Right renal pelvis (tissue), 4 donors: ENCODE measurements at places on chromosomes 7 and 10. TPM values are rescaled to one million over a fixed set of nuclear protein-coding genes. Genes with fewer than 3 reads are reported as not detected.

TMEM196 gene
- 0.03 TPM for polyA plus RNA-seq

SLC29A3 gene
- polyA plus RNA-seq, result 7.7 TPM

OSBPL3 gene
- 19.5 TPM for polyA plus RNA-seq

BHLHA15 gene
- polyA plus RNA-seq, result 0.44 TPM

OR6B1 gene
- not detected for polyA plus RNA-seq

GJD4 gene
- polyA plus RNA-seq, result not detected

WIPF3 gene
- polyA plus RNA-seq, result 5.3 TPM

CCDC146 gene
- polyA plus RNA-seq, result 16.7 TPM

ZNF503 gene
- polyA plus RNA-seq, result 70.5 TPM

ADAMTS14 gene
- 1.3 TPM for polyA plus RNA-seq

TMEM213 gene
- 46.3 TPM for polyA plus RNA-seq

GBX1 gene
- polyA plus RNA-seq, result 0.13 TPM

NANOS1 gene
- 3.8 TPM for polyA plus RNA-seq

LZTS2 gene
- 50.8 TPM for polyA plus RNA-seq

OR2A5 gene
- 0.07 TPM for polyA plus RNA-seq

GRCh38 chr10:84198206-84198915 is 4.0 kb downstream of the CDHR1 start:
- DNase-seq, result no peak

- DNase-seq, result no peak
These were observed 118.2 kb downstream of the CDK6 start for GRCh38 chr7:92717993-92718716.

DNA sequence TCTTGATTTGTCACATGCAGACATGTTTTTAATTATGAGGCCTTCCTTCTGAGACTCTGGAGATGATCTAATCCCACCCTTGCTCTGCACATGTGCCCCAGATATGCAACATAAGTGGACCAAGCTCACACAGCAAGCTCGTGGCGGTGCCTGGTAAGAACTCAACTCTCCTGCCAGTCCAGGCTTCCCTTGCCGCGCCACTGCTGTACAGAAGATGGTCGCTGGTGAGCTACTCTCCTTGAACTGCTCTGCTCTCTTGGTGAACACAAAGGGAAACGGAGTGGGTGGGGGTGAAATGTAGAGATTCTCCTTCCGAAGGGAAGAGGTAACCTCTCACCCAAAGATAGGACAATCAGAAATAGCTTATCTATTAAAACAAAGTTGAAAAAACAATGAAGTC is 25.7 kb downstream of the MYOF start:
- DNase-seq, result no peak

DNA sequence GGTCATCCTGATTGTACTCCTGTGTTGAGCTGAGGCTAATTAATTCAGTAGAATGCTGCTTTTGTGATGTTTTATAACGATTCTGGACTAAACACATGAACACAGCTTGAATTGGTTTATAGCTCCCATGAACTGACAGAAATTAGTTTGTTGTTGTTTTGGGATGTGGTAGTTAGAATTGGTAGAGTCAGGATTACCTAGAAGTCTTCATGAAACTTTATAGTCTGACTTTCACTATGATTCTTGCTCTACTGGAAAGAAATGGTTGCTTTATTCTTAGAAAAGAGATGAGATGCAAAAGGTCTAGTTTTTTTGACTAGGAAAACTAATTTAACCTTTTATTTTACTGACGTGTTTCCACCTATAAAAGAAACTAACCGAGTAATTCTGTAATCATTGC is 23.4 kb upstream of the TRUB1 start:
- DNase-seq, result no peak

DNA sequence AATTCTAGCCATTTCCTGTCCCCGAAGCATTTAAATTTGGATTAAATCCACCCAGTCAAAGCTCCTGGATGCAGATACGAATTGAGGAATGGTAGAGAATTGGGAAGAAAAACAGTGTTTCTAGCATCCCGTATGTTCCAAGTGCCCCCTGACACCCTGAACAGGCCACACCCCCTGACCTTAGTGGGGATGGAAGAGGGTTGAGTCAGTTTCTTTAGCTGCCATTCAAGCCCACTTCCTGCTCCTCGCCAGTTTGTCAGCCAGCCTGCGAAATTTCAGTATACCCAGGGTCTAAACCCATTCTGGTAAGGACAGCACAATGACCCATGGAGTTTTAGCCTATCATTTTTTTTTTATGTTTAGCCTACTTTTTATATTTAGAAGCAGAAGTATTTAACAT is 101.1 kb downstream of the PKD1L1 start:
- DNase-seq, result no peak

DNA sequence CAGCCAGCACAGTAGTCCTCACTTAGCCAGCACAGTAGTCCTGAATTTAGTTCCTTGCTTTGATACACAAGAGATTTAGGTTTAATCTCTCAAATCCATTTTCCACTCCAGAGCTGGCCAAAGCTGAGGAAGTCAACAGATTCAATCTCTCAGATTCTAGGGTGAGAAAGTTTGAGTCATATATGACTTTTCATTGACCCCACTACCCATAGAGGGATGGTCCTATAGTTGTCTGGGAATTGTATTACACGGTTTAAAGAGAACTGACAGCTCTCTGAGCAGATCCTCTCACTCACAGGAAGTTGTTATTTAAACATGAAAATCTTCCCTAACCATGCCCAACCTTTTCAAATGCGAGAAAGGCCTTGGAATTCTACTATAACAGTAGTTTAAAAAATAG is 641.8 kb upstream of the SEMA3D start:
- no peak for DNase-seq

DNA sequence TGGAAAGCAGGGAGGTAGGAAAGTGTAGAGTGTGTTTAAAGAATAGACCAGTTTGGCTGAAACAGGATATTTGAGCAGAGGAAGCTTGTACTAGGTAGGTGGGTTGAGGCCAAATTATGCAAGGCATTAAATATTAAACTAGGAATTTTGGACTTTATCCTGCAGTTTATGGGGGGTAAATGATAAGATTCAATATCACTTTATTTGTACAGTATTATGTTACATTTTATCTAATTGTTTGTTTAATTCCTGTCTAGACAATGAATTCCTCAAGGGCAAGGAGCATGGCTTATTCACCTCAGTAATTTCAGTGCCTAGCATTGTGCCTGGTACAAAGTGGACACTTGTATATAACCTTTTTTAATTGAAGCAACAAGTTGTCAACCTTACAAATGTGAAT is 125.9 kb downstream of the CFTR start:
- DNase-seq, result no peak

DNA sequence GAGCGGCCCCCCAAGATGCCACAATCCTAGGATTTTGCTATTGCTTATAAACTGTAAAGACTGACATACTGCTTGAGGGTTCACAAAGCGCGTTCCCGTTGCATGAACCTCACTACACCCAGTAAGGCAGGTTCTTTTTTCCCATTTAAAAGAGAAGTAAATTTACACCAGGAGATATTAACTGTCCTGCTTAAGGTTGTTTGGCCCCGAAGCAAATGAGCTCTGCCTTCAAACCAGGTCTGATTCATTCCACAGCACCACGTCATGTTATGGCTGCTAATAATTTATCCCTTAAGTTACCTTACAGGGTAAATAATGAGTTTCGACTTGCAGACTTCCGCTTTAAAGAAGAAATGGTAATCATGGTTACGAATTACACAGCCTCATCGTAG is 559 bp upstream of the FKBP14 start:
- DNase-seq, result no peak

- no peak for DNase-seq
These were observed 367.2 kb upstream of the ZNF32 start for GRCh38 chr10:44015702-44016500.

DNA sequence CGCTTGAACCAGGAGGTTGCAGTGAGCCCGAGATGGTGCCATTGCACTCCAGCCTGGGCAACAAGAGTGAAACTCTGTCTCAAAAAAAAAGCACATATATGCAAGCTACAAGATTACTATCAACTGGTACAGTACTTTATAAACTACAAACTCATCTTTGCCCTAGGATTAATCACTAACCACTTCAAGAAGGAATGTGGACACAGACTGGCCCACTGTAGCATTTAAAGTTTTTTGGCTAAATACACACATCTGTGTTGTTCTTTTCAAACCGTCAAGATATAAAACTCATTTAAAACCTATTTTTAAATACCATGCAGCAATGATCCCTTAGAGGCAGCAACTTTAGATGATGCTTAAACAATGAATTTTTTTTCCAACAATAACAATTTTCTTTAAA is 205.4 kb downstream of the IMMP2L start:
- no peak for DNase-seq

DNA sequence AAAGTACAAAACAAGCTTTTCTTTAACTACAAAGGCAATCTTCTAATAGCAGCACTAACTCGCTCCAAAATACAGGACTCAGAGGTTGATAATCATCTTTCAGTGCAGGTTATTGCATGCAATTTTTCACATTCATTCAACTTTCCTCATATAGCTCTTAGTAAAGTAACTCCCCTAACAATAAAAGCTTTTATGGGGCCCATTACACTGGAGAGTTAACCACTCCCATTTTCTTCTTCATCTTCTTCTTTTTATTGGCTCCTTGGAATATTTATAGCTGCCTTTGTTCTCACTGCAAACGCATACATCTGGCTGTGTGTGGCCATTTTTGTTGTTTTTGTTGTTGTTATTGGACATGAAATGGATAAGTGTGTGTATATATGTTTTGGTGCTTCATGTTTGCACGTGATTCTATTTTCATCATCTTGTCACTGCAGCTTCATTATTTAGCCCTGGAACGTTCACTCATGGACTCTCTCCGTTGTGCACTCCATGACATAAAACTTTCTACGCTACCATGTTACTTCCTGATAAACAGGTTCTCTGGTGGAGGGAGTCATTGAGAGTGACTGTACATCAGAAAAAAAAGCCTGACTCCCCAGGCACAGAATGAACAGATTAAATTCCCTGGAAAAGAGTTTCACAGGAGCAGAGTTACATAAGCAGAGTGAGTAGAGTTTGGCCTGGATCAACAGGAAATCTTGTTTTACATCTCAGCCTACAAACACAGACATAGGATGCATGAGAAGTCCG is 236.4 kb upstream of the SP4 start:
- no peak for DNase-seq

DNA sequence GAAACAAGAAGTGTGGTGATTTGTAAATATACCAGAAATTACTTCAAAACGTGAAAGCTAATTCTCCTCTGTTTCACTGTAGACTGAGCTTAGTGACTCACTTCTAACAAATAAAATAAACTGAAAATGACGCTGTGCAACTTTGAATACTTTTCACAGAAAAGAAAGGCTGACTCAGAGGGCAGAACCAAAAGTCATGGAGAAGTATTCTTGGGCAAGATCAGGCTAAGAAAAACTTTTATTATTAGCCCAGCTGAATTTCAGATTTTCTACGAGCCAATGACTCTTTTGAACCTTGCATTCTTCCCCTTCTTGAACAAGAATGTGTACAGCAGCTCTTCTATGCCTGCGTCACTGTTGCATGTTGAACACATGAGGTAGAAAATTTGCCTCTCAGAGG is 527.3 kb upstream of the GHITM start:
- DNase-seq, result no peak

GRCh38 chr10:124288486-124288885 is 130.2 kb downstream of the OAT start:
- no peak for DNase-seq

DNA sequence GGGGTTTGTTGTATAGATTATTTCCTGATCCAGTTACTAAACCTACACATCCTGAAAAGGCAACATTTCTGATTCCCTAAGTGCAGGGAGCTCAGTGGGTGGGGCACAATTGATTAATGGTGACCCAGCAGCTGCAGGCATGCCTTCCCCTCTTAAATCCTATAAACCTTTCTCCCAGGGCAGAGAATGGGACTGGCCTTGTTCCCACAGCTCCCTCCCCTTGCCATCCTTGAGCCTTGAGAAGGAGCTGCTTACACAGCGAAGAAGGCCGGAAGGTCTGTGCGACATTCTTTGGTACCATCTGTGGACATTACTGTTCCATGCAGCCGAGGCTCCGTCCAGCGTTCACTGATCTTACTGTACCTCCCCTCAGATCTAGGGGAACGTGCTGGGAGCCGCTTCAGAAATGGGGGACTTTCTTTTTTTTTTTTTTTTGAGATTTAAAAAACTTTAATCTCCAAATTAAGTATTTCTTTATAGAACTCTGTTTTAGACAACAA is 14.3 kb downstream of the KLF6 start:
- DNase-seq, result no peak

GRCh38 chr7:93544691-93545090 is 29.8 kb downstream of the CALCR start:
- DNase-seq, result no peak

GRCh38 chr10:87878664-87879459 is 15.4 kb downstream of the PTEN start:
- DNase-seq, result no peak

DNA sequence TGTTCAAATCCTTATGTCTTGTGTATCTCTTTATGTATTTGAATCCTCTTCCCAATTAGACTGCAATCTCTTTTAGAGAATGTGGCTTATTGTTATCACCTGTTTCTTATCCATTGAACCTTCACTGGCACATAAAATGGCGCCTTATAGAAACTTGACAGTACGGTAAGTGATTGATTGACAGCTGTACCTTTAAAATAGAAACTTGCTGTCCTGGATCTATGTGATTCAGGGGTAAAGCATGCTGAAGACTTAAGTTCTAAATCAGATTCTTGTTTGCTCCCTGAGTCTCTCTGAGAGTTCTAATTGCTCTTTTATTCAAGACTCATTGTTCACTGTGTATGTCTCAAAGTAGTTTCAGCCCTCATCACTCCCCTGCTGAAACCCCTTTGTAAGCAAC is 91.3 kb downstream of the CACNB2 start:
- DNase-seq, result no peak
